Esophagus squamous epithelium (tissue), 5 donors: ENCODE measurements at places on chromosomes 1 and 21. TPM values are rescaled to one million over a fixed set of nuclear protein-coding genes. Genes with fewer than 3 reads are reported as not detected.

DNA sequence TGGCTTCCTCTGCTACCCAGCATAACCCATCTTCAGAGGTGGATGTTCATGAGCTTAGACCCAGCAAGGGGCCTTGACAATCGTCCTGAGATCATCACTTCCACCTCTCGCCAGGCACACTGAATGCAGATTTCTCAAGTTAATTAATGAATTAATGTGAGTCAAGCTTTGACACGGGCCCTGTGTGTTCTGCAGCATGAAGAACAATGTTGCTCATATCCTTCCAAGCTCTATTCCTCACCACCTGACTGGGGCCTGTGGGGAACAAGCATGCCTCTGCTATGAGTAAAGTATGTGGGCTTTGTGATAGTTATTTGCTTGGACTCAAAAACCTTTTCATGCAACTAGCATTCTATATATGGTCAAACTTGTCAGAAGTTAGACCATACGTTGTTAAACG is 122.0 kb downstream of the SEC16B start:
- DNase-seq, result no peak

GBP7 gene
- total RNA-seq, result not detected

GRCh38 chr1:205849619-205850355 is at the start of gene PM20D1:
TSS of gene PM20D1 (minus strand) at chr1:205850132. CDS start at chr1:205850072, 60 bp downstream.
- DNase-seq, result peak; percentile 53

GPR61 gene
- total RNA-seq, result not detected

GRCh38 chr1:4317207-4317606 is 337.2 kb upstream of the AJAP1 start:
- no peak for DNase-seq

NES gene
- 4.7 TPM for total RNA-seq

CCDC18 gene
- total RNA-seq, result 11.7 TPM

RSPH1 gene
- total RNA-seq, result not detected

FLG2 gene
- not detected for total RNA-seq

GRCh38 chr1:163807331-163808049 is 485.7 kb downstream of the NUF2 start:
- DNase-seq, result no peak

GRCh38 chr21:33007747-33008146 is 18.0 kb upstream of the OLIG2 start:
- DNase-seq, result no peak

DNA sequence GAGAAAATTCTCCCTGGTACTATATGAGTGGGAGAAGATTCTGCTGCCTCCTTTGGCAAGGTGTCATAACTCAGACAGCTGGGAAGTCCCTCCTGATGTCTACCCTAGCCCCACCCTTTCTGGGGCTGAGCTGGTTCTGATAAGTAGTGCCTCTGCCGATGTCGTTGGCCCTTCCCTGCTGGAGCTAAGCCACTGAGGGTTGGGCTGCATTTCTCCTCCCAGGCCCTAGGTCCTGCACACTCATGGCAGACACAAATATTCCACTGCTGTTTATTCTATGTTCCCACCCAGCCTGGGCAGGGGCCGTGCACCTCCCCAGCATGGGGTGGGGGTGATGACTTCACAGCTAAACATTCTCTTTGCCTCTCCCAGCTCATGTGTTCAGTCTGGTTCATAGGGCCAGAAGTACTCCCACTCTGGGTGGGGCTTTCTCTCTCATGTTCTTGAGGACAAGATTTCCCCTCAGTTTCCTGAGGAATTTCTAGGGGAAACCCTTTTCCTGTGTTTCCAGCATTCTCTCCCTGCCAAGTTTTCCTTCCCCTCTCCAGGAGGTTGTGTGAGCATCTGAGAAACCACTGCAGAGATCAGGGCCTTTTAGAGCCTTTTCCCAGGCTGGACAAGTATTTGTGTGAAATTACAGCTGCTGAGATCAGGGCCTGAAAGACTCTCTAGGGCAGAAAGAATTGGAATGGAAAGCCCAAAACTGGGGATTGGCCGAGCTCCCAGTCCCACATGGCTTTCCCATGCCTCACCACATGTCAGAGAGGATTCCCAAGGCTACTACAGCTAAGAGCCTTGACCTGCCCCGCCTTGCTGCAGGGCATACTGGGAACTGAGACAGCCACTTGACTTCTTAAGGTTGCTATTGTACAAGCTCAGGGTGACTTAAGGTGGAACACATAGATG is 66.2 kb downstream of the ATP2B4 start:
- no peak for DNase-seq

OXCT2 gene
- total RNA-seq, result not detected

B3GALT2 gene
- total RNA-seq, result 0.62 TPM
